ENCODE measurements at places on chromosomes 5 and 9.

DNA sequence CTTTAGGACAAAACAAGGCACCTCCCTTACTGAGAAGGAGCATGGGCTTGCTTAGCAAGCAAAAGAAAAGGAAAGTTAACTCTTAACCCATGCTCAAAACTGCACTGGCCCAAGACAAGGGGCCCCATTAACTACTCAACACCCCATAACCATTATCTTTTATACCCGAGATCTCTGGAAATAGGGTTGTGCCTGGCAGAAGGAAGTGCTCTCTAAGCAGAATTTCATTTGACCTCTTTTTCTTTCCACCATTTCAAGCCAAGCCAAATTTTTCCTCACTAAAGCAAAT is 167.2 kb downstream of the RASEF start:
- no peak for DNase-seq
- H3K4me3 ChIP-seq: no peak overlapping the region
- no peaks in the 10 kb centered on the region for H3K36me3 ChIP-seq

GRCh38 chr5:99023330-99023729 is 94.5 kb upstream of the CHD1 start:
- DNase-seq: no peak
- no peak overlapping the region for H3K4me3 ChIP-seq
- peaks cover 19% of the 10 kb centered on the region for H3K4me1 ChIP-seq
- no peaks in the 10 kb centered on the region for H3K36me3 ChIP-seq

DNA sequence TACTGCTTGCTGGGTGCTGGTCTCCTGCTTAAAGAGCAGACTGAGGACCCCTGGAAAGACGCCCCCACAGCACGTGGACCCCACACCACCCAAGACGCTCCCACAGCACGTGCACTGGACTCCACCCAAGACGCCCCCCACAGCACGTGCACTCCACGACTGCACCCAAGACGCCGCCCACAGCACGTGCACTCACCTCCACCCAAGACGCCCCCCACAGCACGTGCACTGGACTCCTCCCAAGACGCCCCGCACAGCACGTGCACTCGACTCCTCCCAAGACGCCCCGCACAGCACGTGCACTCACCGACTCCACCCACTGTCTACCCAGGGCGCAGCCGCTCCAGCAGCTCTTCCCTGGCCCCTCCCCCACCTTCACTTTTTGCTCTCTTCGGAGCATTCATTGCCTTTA is 50.5 kb downstream of the EHMT1 start:
- DNase-seq: no peak
- peaks cover 80% of the 10 kb centered on the region for H3K4me1 ChIP-seq
- H3K27me3 ChIP-seq: no peaks in the 10 kb centered on the region
- peaks cover 4% of the 10 kb centered on the region for H3K36me3 ChIP-seq
- no peak overlapping the region for H3K4me3 ChIP-seq

- no peaks in the 10 kb centered on the region for H3K27me3 ChIP-seq
- peaks cover 88% of the 10 kb centered on the region for H3K4me1 ChIP-seq
- H3K36me3 ChIP-seq: no peaks in the 10 kb centered on the region
- H3K27ac ChIP-seq: no peak overlapping the region
These were observed 34.0 kb downstream of the B4GALT1 start for GRCh38 chr9:33133186-33133585.

DNA sequence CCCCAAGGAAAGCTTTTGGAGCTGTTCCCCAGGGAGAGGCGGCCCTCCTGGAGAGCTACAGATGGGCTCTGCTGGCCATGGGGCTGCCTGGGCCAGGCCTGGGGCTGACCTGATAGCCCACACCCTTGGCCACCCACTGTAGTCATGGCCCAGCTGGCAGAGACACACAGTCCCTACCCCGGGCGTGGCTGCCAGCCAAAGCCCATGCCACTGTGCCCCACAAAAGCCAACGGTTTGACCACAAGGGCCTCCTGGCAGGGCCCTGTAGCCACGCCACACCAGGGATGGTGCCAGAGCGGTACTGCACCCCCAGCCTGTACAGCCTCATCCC is 15.2 kb downstream of the NACC2 start:
- no peak for DNase-seq
- no peaks in the 10 kb centered on the region for H3K27me3 ChIP-seq
- H3K27ac ChIP-seq: no peak overlapping the region
- H3K36me3 ChIP-seq: peaks cover 4% of the 10 kb centered on the region
- H3K4me1 ChIP-seq: peaks cover 34% of the 10 kb centered on the region

GRCh38 chr9:115992834-115993233 is 160.8 kb upstream of the PAPPA start:
- no peak overlapping the region for H3K4me3 ChIP-seq
- H3K27ac ChIP-seq: no peak overlapping the region
- H3K27me3 ChIP-seq: peaks cover 4% of the 10 kb centered on the region
- no peaks in the 10 kb centered on the region for H3K4me1 ChIP-seq

All from naive thymus-derived CD8-positive, alpha-beta T cell (primary cell).